Bone marrow (tissue), 2 donors: ENCODE measurements at places on chromosomes 2 and 18.

DNA sequence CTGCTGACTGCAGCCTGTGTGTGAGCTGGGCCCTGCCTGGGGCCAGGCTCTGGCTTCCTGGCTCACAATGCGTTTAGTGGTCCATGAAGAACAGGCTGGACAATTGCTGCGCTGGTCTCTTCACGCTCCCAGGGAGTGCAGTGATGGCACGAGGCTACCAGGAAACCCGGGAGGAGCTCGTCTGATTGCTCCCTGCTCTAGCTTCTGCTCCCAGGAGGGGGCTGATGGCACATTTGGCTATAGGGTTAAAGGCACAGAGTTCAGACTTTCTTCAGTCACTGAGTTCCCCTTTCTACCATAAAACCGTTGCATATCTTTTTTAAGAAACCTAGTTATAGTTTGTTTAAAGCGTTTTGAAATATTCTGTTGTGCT, 60.1 kb downstream of the KCNF1 start:
- no peak for DNase-seq

GRCh38 chr2:112268547-112268946, 6.8 kb upstream of the ZC3H6 start:
- DNase-seq, result no peak

GRCh38 chr2:42026272-42026671, 21.5 kb upstream of the PKDCC start:
- no peak for DNase-seq

DNA sequence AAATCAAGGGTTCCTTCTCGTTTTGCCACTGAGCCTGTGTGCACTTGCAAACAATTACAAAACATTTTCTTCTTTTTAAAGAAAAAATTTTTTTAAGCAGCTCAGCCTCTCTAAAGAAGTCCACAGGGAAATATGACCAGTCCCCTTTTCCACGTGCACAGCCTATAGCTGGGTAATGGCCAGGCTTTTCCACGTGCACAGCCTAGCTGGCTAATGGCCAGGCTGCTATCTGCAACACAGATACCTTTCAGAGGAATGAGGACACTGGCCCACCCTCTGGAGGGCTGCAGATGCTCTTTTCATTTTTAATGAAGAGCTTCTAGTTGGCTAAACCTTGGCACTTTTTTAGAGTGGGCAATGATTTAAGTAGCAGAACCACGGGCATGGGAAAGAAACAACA, 46.3 kb downstream of the ASB18 start:
- DNase-seq, result no peak

DNA sequence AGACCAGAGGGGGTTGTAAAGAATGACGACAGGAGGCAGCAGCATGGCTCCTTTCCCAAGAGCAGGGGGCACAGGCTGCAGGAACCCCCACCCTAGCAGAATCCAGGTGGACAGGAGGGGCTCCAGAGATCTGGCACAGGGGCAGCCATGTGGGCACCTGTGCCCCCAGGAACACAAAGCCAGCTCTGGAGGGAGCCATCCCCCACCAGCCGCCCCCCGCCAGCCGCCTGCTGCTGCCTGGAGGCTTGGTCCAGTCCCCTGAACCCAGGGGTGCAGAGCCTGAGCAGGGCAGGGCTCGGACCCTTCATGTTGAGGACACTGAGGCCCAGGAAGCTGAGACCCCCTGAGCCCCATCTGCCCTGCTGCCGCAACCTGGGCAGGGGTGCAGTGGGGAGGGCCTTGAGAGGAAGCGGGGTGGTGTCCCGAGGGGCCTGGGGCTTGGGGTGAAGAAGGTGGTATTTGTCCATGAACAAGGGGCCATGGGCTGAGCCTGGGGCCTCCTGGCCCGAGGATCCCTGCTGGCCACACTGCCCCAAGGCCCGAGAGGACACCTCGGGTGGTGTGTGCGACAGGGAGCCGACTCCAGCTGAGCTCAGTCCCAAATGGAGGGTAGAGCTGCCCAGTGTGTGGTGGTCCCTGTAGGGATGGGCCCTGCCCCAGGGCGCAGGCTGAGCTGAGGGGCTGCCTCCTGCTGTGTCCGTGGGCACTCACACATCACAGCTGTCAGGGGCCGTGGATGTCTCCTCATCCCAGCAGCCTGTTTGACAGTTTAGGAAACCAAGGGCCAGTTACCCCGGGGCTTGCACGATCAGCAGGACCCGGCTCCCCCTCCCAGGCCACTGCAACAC, 39.8 kb upstream of the SNED1 start:
- DNase-seq, result no peak

GRCh38 chr2:190677255-190677654, 28.4 kb downstream of the NAB1 start:
- no peak for DNase-seq

DNA sequence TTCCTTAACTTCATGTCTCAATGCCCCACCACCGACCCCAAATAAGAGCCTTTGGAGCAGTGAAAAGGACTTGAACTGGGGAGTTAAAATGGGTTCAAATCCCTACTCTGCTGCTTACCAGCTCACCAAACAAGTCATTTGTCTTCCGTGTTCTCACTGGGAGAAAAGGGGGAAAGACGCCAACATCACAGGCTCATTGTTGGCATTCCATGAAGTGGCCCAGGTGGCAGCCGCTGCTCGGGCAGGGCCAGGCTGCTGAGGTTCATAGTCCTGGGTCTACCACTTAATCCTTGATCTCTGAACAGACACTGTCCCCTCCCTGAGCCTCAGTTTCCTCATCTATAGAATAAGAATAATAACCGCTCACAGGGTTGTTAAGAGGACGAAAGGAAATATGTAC, 103.0 kb downstream of the APOB start:
- DNase-seq, result no peak

- DNase-seq, result no peak
These were observed 185.8 kb upstream of the ACAA2 start for GRCh38 chr18:49999128-49999527.

DNA sequence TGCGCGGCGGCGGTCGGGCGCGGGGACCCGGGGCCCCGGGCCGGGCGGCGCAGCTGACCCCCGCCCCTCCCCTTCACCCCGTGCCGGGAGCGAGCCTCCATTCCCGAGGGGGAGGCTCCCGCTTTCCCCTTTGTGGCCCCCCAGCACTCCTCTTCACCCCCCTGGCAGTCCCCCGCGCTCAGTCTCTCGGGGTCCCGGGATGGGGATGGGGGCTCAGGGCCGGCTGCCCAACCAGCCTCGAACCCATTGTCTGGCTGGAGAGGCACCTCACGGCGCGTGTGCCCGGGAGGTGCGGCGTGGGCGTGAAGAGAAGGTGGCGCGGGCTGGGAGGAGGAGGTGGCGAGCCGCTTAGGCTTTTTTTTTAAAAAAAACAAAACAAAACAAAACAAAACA, 748 bp downstream of the FMNL2 start:
- no peak for DNase-seq

DNA sequence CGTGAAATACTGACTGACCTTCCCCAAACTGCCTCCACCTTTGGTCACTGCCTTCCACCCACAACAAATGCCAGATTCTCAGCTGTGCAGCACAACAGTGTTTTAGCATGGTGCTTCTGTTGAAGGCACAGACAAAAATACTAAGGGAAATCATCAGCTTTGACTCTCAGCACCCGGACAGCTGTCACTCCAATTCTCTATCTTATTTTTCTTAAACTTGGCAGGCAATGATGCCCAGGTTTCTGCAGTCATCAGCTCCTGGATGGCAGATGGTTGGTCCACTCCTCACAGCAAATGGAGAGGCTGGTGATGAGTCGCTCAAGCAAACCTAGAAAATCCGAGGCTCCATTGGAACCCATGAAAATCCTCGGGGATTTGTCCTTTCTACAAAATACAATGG, 2.9 kb upstream of the FAM124B start:
- DNase-seq, result no peak

- DNase-seq, result no peak
These were observed 60.7 kb upstream of the GATA6 start for GRCh38 chr18:22108674-22109073.

DNA sequence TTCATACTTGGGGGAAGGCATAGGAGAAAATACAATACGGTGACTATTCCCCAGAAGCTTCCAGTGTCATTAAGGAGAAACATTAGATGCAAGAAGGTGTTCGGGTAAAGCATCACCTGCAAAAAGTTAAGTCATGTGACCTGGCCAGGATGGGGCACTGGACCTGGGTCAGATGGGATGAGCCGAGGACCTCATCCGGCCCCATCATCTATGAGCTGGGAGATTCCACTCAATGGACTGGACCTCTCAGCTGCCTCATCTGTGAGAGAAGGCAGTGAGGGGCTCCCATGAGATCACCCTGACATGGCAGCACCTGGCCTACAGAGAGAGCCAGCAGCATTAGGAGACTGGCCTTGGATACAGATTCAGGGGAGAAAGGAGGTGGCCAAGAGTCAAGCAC, 111.4 kb upstream of the TEX51 start:
- DNase-seq, result no peak

- no peak for DNase-seq
These were observed 1.1 kb downstream of the METAP1D start for GRCh38 chr2:172000696-172001361.

DNA sequence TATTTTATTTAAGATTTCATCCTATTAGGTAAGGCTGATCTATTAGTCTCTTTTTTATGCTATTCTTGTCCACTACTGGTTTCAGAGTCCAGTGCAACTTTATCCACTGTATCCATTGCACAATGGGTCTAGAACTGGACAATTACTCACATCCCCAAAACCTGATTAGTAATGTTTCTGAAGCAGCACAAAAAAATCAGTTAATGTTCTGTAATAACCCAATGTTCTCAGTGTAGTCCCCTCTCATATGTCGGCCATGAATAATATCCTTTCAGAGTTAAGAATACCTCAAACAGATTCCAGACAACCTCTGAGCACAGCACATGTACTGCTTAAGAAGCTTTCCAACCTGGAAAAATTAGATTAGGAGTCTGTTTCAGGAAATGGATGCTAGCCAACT, 29.7 kb downstream of the MGAT4A start:
- DNase-seq, result no peak

DNA sequence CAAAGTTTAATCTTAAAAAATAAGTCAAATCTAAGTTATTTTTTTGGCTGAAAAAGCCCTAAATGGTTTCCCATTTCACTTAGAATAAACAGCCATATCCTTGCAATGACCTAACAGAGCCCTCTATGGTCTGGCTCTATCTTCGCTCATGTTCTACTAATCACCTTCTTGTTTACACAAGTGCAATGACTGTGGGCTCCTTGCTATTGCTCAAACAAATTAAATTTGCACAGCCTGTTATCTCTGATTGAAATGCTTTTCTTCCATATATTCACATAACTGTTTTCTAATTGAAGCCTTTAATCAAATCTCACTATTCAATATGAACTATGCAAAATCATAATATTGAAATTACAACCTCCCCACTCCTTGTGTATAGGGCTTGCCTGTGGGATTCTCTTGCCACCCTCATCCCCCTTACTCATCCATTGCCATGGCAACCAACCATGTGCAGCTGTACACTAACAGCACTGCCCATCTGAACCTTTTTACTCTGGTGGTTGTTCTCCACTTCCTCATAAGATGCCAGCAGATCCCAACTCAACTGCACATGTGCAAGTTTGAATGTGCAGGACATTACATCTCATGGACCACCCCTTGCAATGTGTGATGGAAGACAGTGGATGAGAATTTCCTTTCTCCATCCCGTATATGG, 1083.2 kb downstream of the SOCS6 start:
- no peak for DNase-seq

DNA sequence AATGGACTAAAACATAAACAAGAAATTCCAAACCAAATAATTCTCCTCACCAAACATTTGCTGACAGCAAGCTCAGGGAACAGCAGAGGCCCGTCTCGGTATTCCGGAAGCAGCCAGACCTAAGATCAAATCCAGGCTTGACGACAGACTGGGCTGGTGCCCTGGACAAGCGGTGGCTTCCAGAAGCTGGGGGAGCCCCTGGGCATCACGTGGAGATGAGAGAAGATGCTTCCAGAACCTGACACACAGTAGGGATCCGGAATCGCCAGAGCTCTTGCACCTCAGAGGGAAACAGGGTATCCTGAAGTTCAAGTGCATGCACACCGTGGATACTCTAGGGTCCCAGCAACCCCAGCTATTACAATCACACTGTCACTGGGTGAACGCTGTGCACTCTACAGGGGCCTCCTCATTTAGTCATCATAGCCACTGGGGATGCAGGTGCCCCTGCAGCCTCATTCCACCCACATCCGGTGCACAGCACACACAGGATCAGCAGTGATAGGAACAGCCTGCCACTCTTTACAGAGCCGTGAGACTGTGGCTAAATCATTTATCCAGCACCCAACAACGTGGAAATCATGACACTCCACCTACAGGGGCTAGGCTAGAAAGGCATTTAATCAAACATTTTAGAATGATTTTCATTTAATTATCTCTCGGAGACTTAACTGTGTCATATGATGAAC, 102.6 kb downstream of the HDAC4 start:
- DNase-seq, result no peak

DNA sequence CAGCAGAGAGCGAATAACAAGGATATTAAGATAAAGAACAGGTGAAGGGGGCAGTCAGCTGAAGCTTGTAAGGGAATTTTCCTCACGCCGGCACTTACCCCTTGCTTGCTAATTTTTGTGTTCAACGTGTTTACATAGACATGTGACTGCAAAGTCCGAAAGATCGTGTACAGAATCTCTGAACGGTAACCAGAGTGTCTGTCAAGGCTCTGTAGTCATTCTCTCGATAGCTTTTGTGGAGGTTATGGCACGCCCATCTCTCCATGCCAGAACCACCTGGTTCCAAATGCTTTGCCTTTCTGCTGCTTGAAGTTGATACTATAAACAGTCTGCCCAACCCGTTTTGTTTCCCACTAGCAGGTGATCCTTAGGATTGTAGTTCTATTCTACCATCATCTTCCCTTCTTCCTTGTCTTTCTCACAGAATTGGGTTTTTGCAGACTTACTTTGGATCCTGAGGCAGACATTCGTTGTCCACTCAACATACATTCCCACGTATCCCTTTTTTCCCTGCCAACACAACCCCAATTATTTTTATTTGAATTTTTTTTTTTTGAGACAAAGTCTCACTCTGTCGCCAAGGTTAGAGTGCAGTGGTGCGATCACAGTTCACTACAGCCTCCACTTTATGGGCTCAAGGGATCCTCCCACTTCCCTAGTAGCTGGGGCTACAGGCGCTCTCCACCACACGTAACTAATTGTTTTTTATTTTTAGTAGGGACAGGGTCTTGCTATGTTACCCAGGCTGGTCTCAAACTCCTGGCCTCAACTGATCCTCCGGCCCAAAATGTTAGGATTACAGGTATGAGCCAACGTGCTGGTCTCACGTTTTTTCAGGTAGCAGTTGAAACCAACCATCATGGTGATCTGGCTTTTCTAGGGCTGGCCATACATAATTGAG, 1.3 kb upstream of the USP34 start:
- DNase-seq, result peak; percentile 30

DNA sequence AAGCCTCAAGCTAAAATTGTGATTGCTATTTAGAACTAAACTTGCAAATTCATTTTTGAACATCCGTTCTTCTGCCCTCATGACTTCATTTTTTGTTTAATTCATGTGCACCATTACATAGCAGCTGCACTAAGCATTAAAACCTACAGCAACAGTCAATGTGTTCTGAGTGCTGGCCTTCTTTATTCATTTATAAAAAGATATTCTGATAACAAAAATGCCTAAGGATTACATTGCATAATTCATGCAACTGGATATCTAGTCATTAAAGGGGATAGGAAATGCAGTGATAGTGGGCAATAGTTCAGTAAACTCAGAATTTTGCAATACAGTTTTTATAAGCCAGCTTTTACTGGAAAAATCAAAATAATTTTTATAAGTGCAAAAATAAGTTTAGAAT, 294.4 kb upstream of the EPC2 start:
- DNase-seq, result no peak

GRCh38 chr2:196046123-196046917, 22.3 kb downstream of the DNAH7 start:
- DNase-seq, result no peak

- peak; percentile 47 for DNase-seq
These were observed 38.3 kb upstream of the IL1R1 start for GRCh38 chr2:102103992-102104871.
